CD4-positive, alpha-beta T cell (primary cell): ENCODE measurements at places on chromosomes 7 and 10.

- no peak for DNase-seq
Measured at GRCh38 chr7:144830024-144830785, 5.6 kb downstream of the TPK1 start.

GRCh38 chr7:44226396-44226753, 25.6 kb downstream of the YKT6 start:
- no peak for DNase-seq

DNA sequence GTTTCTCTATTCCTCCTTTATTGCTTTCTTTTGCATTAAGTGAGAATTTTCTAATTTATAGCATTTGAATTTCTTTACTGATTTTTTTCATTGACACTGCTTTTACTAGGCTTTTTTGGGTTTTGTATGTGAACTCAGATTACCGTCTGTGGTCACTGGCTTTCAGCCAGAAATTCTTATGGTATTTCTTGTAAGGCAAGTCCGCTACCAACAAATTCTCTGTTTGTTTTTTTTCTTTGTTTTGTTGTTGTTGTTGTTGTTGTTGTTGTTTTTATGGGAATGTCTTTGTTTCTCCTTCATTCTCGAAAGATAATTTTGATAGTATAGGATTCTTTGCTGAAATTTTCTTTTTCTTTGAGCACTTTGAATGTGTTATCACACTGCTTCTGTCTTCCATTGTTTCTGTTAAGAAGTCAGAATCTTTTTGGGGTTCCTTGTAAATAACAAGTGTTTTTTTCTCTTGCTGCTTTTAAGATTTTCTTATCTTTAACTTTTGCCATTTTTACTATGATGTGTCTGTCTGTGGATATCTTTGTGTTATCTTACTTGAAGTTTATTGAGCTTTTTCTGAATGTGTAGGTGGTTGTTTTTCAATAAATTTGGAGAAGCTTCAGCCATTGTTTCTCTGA, 7.2 kb downstream of the NET1 start:
- no peak for DNase-seq

- no peak for DNase-seq
Measured at GRCh38 chr7:28123752-28124151, 56.8 kb downstream of the JAZF1 start.

GRCh38 chr7:94666879-94667587, 11.1 kb upstream of the SGCE start:
- DNase-seq, result no peak

GRCh38 chr7:130435311-130435854, 5.4 kb downstream of the CEP41 start:
- DNase-seq, result no peak

DNA sequence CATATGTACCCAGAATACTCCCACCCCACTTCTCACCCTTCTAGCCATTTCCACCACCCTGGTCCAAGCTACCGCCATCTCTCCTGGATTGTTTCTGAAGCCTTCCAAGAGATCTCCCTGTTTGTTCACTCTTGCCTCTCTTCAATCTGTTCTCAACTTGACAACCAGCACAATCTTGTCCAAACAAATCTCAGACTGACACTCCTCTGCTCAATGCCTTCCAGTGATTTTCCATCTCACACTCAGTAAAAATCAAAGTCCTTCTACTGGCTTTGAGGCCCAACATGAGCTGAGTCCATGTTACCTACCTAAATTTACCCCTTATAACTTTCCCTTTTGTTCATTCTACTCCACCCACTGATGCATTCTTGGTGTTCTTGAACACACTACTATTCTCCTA, 33.2 kb upstream of the TMEM140 start:
- DNase-seq, result no peak

- no peak for DNase-seq
Measured at GRCh38 chr7:1250901-1251300, 18.2 kb downstream of the UNCX start.

- no peak for DNase-seq
Measured at GRCh38 chr10:97689559-97690020, 2.5 kb upstream of the AVPI1 start.

GRCh38 chr7:57308631-57309408, 141.2 kb upstream of the ZNF716 start:
- no peak for DNase-seq

GRCh38 chr10:70564901-70565351, 37.6 kb downstream of the PRF1 start:
- peak; percentile 30 for DNase-seq

DNA sequence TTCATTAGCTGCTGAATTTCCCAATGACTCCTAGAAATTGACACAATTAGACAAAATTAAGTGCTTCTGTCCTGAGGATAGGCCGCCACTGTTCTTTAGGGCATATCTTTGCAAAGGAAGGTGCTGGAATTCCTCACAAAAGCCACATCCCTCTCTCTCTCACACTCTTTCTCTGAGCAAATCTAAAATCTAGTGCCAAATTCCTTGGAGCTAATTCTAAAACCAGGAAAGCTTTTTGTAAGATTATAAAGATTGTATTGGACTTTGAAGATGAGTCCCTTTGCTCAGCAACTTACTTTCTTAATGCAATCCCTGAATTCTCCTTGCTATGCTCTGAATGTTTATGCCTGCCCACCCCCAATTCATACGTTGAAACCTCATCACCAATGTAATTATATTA, 288.9 kb downstream of the KCNMA1 start:
- DNase-seq, result no peak
